ENCODE measurements at places on chromosomes 3 and 15.

- no peaks in the 10 kb centered on the region for H3K36me3 ChIP-seq
- H3K4me1 ChIP-seq: no peaks in the 10 kb centered on the region
- no peak overlapping the region for H3K4me3 ChIP-seq
- H3K27me3 ChIP-seq: no peaks in the 10 kb centered on the region
- peak overlapping the region; percentile 37 for H3K27ac ChIP-seq
Measured at GRCh38 chr15:75090388-75090734, 67.0 kb downstream of the PPCDC start.

DNA sequence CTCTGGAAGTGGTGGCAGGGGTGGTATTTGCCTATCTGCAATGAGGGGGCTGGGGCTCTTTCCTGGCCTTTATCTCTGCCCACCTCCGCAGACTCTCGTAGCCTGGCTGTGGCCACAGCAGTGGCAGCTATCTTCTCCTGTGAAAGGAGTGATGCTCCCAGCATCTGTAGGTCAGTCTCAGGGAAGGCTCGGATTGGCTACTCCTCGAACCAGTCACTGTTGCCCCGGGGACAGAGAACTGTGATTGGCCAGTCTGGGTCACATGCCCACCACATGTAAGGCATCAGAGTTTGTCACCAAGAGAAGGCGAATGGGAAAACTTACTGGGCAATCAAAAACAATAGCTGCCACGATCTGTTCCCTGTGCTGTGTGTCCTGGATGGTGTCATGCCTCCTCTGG is 30.1 kb upstream of the FGD5 start:
- H3K4me1 ChIP-seq: peaks cover 6% of the 10 kb centered on the region
- H3K36me3 ChIP-seq: no peaks in the 10 kb centered on the region
- DNase-seq: no peak
- H3K27ac ChIP-seq: no peak overlapping the region
- H3K27me3 ChIP-seq: no peaks in the 10 kb centered on the region

GRCh38 chr15:99187936-99188335 is 61.4 kb downstream of the TTC23 start:
- no peak overlapping the region for H3K27ac ChIP-seq
- no peaks in the 10 kb centered on the region for H3K27me3 ChIP-seq
- peaks cover 6% of the 10 kb centered on the region for H3K36me3 ChIP-seq
- H3K4me3 ChIP-seq: no peak overlapping the region
- no peak for DNase-seq

DNA sequence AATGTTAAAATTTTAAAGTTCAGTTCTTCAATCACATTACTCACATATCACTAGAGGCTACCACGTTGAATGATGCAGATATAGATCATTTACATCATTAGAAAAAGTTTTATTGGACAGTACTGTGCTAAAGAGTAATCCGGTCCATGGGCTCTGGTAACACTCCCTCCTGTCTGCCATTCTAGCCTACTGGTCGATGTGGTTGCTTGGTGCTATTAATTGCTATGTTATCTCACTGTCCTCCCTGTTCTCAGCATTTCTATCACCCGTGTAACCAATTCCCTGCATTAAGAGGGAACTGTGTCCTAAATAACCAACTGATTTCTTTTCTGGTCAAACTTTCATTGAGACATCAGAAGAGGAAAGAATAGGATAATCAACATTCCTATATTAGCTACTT is 347.5 kb upstream of the RBMS3 start:
- no peak overlapping the region for H3K4me3 ChIP-seq
- no peak overlapping the region for H3K27ac ChIP-seq
- H3K27me3 ChIP-seq: no peaks in the 10 kb centered on the region
- no peaks in the 10 kb centered on the region for H3K36me3 ChIP-seq

DNA sequence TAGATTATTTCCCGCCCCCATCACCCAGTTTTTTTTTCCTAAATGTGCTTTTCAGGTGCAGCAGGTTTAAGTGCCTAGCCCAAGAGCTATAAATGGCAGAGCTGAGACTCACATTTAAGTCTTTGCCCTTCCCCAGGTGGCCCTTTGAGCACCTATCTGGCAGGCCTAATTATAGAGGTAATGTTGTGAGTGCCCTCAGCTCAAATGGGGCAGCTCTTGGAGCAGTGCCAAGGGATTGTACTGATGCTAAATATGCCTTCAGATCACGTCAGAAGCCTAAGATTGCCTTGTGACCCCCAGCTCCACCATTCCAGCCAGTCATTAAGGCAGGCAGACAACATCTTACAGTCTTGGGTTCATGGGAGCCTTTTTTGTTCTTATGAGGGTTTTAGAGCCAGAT is 159.5 kb downstream of the RPLP1 start:
- H3K27ac ChIP-seq: no peak overlapping the region
- H3K4me1 ChIP-seq: no peaks in the 10 kb centered on the region
- DNase-seq: no peak
- no peaks in the 10 kb centered on the region for H3K36me3 ChIP-seq

GRCh38 chr15:77042955-77043920 is 27.7 kb downstream of the TSPAN3 start:
- no peak overlapping the region for H3K4me3 ChIP-seq
- no peak for DNase-seq
- peaks cover 8% of the 10 kb centered on the region for H3K36me3 ChIP-seq
- H3K4me1 ChIP-seq: no peaks in the 10 kb centered on the region
- H3K27me3 ChIP-seq: no peaks in the 10 kb centered on the region

- peak; percentile 100 for DNase-seq
- no peaks in the 10 kb centered on the region for H3K27me3 ChIP-seq
- peaks cover 16% of the 10 kb centered on the region for H3K36me3 ChIP-seq
Measured at GRCh38 chr15:43791993-43792760, at the start of gene SERF2. TSS of gene SERF2 (plus strand) at chr15:43792320. CDS start at chr15:43792377, 57 bp downstream.

GRCh38 chr3:167394003-167394402 is 13.9 kb upstream of the ZBBX start:
- H3K4me1 ChIP-seq: no peaks in the 10 kb centered on the region
- H3K36me3 ChIP-seq: no peaks in the 10 kb centered on the region
- no peak overlapping the region for H3K4me3 ChIP-seq
- no peaks in the 10 kb centered on the region for H3K27me3 ChIP-seq

GRCh38 chr3:105040026-105040622 is 326.6 kb upstream of the ALCAM start:
- DNase-seq: no peak
- H3K27ac ChIP-seq: no peak overlapping the region
- H3K27me3 ChIP-seq: no peaks in the 10 kb centered on the region
- H3K4me3 ChIP-seq: no peak overlapping the region

- H3K27me3 ChIP-seq: no peaks in the 10 kb centered on the region
- peaks cover 14% of the 10 kb centered on the region for H3K4me1 ChIP-seq
- no peak for DNase-seq
- no peaks in the 10 kb centered on the region for H3K36me3 ChIP-seq
- H3K4me3 ChIP-seq: no peak overlapping the region
- no peak overlapping the region for H3K27ac ChIP-seq
Measured at GRCh38 chr15:67102599-67102929, 37.2 kb downstream of the SMAD3 start.

DNA sequence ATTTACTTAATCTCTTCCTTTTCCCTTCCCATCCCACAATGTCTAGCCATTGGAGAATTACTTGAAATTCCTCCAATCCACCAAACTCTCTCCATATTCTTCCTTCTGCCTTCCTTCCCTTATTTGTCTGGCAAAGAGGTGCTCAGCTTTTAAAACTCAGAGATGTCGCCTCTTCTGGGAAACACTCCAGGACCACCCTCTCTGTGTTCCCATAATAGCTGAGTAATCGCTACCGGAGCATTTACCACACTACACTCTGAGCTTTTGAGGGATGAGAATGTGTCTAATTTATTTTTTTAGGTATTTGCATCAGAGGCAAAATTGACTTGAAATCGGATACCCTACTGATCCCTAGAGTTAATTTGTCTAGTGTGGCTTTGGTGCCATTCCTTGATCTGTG is 245.7 kb upstream of the TPRG1 start:
- no peak overlapping the region for H3K27ac ChIP-seq
- H3K4me3 ChIP-seq: no peak overlapping the region
- no peaks in the 10 kb centered on the region for H3K27me3 ChIP-seq
- no peak for DNase-seq

DNA sequence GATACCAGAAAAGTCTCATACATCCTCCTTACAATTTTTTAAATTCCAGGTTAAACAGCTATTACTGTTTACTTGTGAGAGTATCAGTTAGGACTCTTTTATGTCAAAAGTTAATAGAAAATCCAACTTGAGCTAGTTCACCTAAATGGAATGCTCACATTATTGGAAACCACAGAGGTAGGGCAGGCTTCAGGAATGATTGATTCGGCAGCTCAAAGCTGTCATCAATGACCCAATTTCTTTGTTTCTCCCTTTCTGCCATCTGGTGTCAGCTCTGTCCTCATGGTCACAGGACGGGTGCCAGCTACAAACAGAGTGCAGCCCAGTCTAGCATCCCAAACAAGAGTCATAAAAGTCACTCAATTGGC is 32.2 kb downstream of the CFAP20DC start:
- H3K27me3 ChIP-seq: no peaks in the 10 kb centered on the region
- H3K4me1 ChIP-seq: peaks cover 14% of the 10 kb centered on the region
- no peak for DNase-seq
- H3K27ac ChIP-seq: peak overlapping the region; percentile 72

DNA sequence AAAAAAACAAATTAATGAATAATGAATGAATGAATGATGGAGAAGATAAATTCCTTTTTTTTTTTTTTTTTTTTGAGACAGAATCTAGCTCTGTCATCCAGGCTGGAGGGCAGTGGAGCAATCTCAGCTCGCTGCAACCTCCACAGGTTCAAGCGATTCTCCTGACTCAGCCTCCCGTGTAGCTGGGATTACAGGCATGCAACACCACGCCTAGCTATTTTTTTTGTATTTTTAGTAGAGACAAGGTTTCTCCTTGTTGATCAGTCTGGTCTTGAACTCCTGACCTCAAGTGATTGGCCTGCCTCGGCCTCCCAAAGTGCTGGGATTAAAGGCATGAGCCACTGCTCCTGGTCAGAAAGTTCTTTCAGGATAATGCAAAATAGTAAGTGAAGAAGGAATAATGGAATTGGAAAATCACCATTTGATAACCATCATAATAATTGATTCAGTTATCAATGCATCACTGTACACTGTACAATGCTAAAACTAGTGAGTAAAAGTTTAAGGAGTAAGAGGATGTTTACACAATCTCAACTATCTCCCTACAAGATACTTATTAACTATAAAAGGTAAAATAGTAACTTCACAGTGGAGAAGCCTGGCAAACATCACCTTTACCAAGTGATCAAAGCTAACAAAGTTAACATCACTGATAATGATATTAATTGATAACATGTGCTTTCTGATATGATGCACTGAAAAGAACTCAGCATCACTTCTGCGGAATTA is 12.3 kb upstream of the INO80 start:
- no peak overlapping the region for H3K4me3 ChIP-seq
- no peaks in the 10 kb centered on the region for H3K36me3 ChIP-seq
- peaks cover 6% of the 10 kb centered on the region for H3K4me1 ChIP-seq
- no peak for DNase-seq
- H3K27me3 ChIP-seq: no peaks in the 10 kb centered on the region

DNA sequence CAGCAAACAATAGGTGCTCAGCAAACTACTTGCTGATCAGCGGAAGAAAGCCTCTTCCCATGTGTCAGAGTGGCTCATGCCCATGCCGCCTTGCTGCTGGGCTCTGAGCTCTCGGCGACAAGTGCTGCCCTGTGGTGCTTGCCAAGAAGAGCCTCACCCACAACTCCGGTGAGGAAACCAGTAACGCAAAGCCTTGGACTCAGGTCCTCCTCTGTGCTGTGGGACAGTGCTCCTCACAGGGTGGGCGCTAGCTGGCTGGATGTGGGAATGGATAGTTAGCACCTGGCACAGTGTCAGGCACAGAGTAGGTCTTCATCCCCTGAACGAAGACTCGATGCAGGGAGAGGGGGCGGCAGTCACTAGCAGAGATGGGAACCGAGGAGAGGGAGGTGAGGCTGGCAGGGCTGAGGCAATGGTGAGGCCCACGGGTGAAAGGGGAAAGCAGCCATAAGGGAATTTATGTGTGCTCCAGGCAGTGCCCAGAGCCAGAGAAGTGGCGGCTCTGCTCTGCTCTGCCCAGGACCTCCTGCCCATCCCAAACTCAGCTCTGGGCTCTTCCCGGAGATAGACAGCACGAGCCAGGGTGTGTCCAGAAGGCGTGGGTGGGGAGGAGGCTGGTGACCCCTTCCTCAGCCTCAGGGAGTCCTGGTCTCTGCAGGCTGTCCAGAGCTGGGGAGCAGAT is 55.7 kb downstream of the IQSEC1 start:
- H3K36me3 ChIP-seq: no peaks in the 10 kb centered on the region
- H3K27me3 ChIP-seq: no peaks in the 10 kb centered on the region
- H3K27ac ChIP-seq: no peak overlapping the region
- no peak overlapping the region for H3K4me3 ChIP-seq

DNA sequence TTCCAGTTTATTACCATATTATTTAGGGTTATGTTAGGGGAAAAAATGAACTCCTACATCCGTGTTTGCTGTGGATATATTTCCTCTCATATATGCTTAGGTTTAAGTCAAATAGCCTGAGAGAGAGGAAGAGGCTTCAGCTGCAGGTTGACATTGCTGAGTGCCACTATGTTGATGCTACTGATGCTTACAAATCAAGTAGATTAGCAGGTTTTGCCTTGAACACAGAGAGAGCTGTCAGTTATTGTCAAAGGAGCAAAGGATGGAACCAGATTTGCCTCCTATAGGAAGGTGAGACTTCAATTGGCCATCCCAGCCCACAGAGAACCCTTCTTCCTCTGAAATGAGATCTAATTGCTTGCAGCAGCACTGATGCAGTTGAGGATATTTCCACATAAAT is 339.2 kb downstream of the CADM2 start:
- no peaks in the 10 kb centered on the region for H3K4me1 ChIP-seq
- no peaks in the 10 kb centered on the region for H3K27me3 ChIP-seq
- H3K36me3 ChIP-seq: no peaks in the 10 kb centered on the region
- H3K4me3 ChIP-seq: no peak overlapping the region

- DNase-seq: peak; percentile 50
- H3K27ac ChIP-seq: no peak overlapping the region
- H3K36me3 ChIP-seq: peaks cover 2% of the 10 kb centered on the region
- H3K4me3 ChIP-seq: no peak overlapping the region
- no peaks in the 10 kb centered on the region for H3K4me1 ChIP-seq
Measured at GRCh38 chr3:101325393-101326134, 5.2 kb upstream of the IMPG2 start.

DNA sequence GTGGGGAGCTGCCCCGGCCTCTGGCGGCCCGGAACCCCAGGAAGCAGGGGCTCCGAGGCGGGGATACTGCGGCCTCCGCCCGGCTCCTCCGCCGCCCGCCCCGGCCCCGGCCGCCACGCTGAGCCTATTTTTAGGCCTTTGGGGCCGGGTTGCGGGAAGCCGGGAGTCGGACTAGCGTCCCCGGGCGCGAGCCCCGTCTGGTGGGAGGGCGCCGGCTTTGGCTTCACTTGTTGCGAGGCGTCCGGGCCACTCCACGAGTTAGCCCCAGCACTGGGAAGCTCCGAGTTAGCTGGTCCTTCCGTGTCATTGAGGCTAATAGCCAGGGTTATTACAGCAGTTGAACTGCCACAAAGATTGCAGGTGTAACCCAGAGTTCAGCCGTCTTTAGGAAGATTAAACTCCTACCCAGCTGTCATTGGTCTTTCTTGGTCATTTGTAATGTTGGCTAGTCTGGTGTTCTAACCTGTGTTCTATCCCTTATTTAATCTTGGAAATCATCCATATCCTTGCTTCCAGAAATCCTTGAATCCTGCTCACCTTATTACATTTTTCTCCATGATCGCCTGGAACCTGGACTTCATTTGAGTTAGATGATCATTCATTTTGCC is 791 bp downstream of the GYG1 start:
- H3K4me1 ChIP-seq: peaks cover 14% of the 10 kb centered on the region
- peak overlapping the region; percentile 89 for H3K27ac ChIP-seq
- DNase-seq: peak; percentile 46
- peaks cover 19% of the 10 kb centered on the region for H3K36me3 ChIP-seq

- no peak overlapping the region for H3K27ac ChIP-seq
- H3K27me3 ChIP-seq: no peaks in the 10 kb centered on the region
- no peak overlapping the region for H3K4me3 ChIP-seq
- no peaks in the 10 kb centered on the region for H3K36me3 ChIP-seq
- DNase-seq: no peak
- H3K4me1 ChIP-seq: no peaks in the 10 kb centered on the region
Measured at GRCh38 chr3:181622365-181622764, 89.4 kb upstream of the SOX2 start.

All from liver (tissue), 10 donors.